ENCODE measurements at places on chromosomes 16 and 17. TPM values are rescaled to one million over a fixed set of nuclear protein-coding genes. Genes with fewer than 3 reads are reported as not detected.

GRCh38 chr16:81633680-81634379 lies 145.3 kb upstream of the PLCG2 start:
- DNase-seq, result no peak

DNA sequence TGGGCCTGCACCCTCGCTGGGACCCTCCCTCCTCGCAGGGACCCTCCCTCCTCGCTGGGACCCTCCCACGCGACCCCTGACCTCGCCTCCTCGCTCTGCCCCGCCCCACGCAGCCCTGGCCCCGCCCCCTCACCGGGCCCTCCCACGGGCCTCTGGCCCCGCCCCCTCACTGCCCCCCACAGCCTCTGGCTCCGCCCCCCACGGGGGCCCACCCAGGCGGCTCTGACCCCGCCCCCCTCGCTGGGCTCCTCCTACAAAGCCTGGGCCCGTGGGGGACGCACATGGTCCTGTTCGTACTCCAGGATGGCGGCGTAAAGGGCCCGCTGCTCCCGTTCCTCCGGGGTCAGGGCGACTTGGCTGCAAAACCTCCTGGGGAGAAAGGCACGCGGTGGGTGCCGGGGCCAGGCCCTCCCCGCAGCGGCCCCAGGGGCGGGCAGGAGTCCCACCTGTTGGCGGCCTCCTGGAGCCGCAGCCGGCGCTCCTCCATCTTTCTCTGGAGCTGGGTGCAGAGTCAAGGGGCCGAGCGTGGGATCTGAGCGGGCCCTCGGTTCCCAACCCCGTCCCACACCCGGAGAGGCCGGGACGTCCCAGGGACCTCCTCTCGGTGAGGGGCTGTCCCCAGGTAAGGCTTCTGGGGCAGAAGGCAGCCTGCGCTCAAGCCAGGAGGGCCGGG lies 9.0 kb downstream of the VPS9D1 start:
- DNase-seq, result no peak

CRHR1 gene
- total RNA-seq, result not detected

CD300E gene
- not detected for total RNA-seq

DNA sequence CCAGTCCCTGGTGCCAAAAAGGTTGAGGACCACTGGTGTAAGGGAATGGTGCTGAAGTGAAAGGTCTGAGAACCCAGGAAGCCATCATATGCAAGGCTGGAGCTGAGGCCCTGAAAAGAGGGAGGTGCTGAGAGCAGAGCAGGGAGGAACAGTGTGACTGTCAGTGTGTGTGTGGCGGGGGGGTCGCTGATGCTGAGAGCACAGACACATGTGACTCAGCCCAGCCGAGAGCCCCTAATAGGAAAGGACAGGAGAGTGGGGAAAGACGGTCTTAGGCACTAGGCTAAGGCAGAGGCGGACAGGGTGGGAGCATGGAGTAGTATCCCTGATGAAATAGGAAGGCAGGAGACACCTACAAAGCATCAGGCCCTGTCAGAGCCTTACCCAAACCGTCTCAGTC lies 1.2 kb downstream of the B9D1 start:
- DNase-seq, result no peak

- DNase-seq, result no peak
Observed at GRCh38 chr17:43717913-43718312, 40.7 kb downstream of the SOST start.

EFNB3 gene
- total RNA-seq, result 0.75 TPM

- DNase-seq, result peak; percentile 10
Observed at GRCh38 chr16:68893710-68894705, 50.7 kb downstream of the TANGO6 start.

- no peak for DNase-seq
Observed at GRCh38 chr16:85027958-85028684, 526 bp downstream of the KIAA0513 start.

KRT12 gene
- not detected for total RNA-seq

GRCh38 chr16:26070302-26071100 lies 378.7 kb downstream of the HS3ST4 start:
- DNase-seq, result no peak

- no peak for DNase-seq
Observed at GRCh38 chr17:31390748-31391495, 553 bp upstream of the RAB11FIP4 start.

- DNase-seq, result no peak
Observed at GRCh38 chr16:31365131-31365865, 10.3 kb downstream of the ITGAX start.

DNA sequence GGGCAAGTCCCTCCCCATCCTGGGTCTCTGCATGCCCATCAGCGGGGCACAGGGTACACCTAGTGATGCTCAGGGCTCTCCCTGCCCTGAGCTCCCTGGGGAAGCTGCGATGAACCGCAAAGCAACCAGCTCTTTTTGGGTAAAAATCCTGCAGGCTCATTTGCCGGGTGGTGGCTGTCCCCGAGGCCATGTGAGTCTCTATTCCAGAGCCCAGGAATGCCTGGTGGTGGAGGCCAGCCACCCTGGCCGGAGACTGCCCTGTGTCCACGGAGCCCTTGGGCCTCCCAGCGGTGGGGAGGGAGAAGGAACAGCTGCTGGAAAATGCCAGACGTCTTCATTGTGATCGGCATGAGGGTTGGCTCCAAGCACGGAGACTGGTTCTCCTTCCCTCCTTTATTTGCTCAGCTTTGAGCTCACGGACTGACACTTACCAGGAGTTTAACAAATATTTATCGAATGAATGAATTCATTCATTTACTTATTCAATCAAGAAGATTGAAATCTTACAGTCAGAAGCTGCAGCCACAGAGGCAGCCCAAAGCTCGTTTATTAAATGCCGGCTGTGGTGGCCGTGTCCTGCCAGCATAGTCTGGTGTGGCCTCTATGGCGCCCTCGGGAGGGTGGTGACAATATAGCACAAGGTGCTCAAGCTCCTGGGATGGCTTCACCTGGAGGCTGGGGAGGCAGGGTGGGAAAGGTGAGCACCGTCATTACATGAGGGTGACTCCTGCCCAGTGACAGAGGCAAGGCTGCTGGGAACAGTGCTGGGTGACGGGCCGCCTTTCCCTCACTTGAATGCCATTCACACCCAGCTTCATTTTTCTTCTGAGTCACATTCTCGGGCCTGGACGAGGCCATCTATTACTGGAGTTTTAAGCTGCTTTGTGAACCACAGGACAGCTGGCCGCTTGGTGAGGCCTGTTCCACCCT lies 31.1 kb upstream of the JPH3 start:
- DNase-seq, result peak; percentile 69

- DNase-seq, result peak; percentile 50
Observed at GRCh38 chr17:62805234-62805633, 2.9 kb downstream of the MARCHF10 start.

GRCh38 chr16:89864527-89864820 lies 8.9 kb upstream of the TCF25 start:
- DNase-seq, result peak; percentile 7

GRCh38 chr16:70254180-70254964 lies 2.6 kb upstream of the EXOSC6 start:
- peak; percentile 29 for DNase-seq

- no peak for DNase-seq
Observed at GRCh38 chr17:19579867-19580565, 46.4 kb downstream of the SLC47A1 start.

DNA sequence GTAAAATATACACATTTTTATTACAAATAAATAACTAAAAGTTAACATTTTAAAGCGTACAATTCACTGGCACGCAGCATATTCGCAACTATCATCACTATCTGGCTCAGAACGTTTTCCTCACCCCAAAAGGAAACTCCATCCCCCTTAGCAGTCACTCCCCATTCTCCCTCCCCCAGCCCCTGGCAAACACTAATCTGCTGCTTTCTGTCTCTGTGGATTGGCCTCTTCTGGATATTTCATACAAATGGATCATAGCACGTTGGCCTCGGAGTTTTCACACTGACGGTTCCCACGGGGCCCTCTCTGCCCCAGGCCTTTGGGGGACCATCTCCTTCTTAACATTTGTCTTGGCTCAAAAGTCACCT lies 64.6 kb downstream of the RTN4RL1 start:
- DNase-seq, result no peak

TMEM88 gene
- total RNA-seq, result 1.1 TPM

DNA sequence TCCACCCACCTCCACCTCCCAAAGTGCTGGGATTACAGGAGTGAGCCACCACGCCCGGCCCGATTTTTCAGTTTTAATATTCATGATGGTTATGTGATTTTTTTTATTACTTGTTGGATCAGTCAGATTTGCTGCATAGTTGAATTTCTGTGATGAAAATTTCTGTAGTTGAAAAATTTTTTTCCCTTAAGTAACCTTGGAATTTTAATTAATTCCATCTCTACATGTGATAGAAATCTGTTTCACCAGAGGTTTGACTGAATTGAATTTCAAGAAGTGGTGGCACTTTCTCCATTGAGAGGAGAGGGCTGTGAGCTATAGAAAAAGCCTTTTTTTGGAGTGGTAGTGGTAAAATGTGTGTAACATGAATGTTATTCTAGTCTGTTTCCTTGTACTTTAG lies 24.7 kb downstream of the WIPF2 start:
- no peak for DNase-seq

CLEC3A gene
- total RNA-seq, result not detected

DNA sequence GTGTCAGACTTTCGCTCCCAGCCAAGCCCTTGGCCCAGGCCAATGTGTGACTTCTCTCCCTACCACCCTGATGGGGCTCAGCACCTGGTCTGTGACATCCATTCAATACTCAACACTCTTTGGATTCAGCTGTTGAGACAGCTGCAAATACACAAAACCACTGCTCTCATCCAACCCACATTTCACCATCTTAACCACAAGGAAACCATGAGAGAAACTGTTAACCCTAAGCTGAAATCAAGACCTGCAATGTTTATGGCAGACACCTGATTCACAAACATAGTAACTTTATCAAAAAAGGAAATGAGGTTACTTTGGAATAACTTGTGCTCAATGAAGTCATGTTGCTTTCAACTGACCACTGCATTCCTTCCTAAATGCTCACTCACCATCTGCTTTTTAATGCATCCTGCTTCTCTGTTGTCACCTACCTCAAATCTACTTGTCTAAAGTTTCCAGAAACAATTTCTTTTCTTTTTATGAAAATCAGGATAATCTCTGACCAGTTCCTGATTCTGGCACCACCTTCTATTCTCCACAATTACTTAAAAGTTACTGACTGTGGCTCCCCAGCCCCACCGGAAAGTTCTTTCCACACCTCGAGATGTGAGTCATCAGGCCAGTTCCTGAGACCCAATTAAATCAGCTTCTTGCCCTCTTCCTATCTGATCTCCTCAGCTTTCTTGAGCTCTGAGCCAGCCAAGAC lies 88.2 kb downstream of the NOG start:
- peak; percentile 100 for DNase-seq

DNA sequence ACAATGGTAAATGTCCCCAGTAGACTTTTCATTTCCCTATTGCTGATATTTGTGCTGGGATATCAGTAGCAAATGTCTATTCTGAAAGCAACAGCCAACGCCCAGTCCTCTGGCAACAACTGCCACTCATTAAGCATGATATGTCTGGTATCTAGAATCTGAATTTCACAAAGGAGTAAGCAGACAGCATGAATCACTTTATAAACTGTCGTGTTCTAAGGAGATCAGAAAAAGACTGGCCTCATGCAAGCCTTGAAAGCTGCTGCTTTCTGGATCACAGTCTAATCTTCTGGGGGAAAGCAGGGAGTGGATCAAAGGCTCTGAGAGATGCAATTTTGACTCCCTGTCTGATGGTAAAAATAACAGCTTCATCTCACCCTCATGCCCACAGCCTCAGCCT lies 153.1 kb upstream of the NOG start:
- DNase-seq, result peak; percentile 58

MSLN gene
- total RNA-seq, result not detected

MT3 gene
- total RNA-seq, result not detected

KRT27 gene
- total RNA-seq, result not detected

CIITA gene
- 1.1 TPM for total RNA-seq

DNA sequence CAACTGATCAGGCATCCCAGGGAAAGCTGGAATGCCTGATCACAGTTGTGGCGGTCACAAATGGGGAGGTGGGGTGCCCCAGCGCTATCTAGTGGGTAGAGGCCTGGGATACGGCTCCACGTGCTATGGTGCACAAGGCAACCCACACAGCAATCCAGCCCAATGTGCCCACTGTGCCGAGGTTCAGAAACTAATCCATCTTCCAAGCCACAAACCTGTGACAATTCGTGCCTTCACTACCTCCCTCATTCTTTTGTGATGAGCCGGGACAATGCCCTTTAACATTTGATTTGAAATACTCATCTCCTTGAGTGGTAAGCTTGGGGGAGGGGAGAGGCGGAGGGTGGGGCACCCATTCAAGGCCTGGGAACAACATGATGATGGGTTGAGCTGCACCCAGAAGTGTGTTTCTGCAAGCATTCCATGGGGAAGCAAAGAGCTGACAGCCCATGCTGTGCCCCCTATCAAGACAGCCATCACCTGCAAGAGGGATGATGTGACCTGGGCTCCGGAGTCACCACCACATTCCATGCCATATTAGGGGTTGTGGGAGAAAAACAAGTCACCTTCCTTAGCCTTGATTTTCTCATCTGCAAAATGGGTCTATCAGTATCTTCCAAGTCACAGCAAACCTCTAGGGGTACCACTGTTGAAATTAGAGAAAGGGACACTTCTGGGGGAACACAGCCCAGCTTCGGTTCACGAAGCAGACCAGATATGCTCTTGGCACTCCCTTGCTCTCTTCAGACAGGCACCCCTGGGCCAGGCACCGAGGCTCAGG lies 3.7 kb downstream of the ELOB start:
- peak; percentile 79 for DNase-seq

- no peak for DNase-seq
Observed at GRCh38 chr17:76781056-76781982, 43.4 kb downstream of the MFSD11 start.

FA2H gene
- total RNA-seq, result not detected

GRCh38 chr16:67881621-67882161 lies 3.0 kb upstream of the NRN1L start:
- peak; percentile 53 for DNase-seq

ADORA2B gene
- total RNA-seq, result 27.8 TPM

- DNase-seq, result peak; percentile 92
Observed at GRCh38 chr17:73228748-73229236, 32.9 kb downstream of the CPSF4L start.

HS3ST2 gene
- not detected for total RNA-seq

KRT24 gene
- not detected for total RNA-seq

ACSM2A gene
- not detected for total RNA-seq

- DNase-seq, result no peak
Observed at GRCh38 chr16:56262148-56262547, 70.9 kb downstream of the GNAO1 start.

DNA sequence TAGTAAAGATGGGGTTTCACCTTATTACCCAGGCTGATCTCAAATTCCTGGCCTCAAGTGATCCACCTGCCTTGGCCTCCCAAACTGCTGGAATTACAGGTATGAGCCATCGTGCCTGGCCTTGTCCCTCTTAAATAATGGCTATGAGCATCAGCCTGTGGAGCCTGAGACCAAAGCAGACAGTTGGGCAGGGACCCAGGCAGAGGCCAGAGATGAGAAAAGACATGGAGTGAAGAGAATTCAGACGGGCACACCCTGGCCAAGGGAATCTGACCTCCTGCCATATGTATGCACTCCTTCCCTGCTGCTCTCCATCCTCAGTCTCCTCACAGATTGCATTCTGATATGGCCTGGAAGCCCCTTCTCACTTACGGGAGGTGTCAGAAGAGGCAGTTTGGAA lies 98.4 kb upstream of the DNAH9 start:
- no peak for DNase-seq

GRCh38 chr16:84833144-84833500 lies 13.3 kb downstream of the CRISPLD2 start:
- no peak for DNase-seq
